ENCODE measurements at places on chromosomes 7 and 10.
A peak's percentile ranks its signal among the peaks of the same experiment; 100 is the strongest.

DNA sequence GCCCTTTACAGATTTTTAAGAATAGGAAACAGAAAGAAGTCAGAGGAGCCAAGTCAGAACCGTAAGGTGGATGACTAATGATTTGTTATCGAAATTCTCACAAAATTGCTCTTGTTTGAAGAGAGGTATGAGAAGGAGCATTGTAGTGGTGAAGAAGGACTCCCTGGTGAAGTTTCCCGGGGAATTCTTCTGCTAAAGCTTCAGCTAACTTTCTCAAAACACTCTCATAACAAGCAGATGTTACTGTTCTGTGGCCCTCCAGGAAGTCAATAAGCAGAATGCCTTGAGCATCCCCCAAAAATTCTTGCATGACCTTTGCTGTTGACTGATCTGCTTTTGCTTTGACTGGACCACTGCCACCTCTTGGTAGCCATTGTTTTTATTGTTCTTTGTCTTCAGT lies 152.9 kb downstream of the HGF start:
- no peak for DNase-seq

DNA sequence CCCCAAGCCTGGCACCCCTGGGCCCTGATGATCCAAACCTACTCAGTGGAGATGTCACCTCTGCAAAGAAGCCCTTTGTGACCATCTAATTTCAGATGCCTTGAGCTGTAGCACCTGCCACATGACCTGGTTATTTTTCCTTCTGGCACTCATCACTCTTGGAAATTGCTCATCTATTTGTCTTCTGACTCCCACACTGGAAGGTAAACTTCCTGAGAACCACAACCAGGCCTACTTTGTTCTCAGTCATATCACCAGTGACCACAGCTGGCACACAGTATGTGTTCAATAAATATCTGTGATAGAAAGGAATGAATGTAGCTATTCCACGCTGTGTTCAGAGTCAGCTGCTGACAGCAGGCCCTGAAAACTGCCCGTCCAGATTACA lies 97.1 kb downstream of the SH3PXD2A start:
- DNase-seq = no peak

DNA sequence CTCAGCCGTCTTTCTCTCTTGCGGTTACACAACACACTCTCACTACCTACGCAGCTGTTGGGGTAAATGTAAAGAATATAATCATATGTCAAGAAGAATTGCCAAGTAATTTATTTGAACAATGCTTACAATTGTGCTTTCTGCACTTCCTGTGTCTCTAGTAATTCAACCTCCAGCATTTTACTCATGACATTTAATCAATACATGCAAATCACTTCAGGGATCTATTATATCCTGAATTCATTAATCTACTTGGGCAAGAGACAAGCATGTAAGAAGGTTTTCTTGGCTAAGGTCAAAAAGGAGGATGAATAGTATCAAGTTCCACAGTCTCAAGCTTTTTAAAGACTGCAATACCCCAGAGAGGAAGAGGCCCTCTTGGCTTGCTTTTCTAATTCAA lies 562.9 kb upstream of the ADARB2 start:
- DNase-seq = no peak

- no peak for DNase-seq
Measured at GRCh38 chr7:14900051-14900450, 2.5 kb downstream of the DGKB start.

GRCh38 chr10:73039635-73040034 lies 57.0 kb downstream of the P4HA1 start:
- DNase-seq = no peak

- no peak for DNase-seq
Measured at GRCh38 chr10:33716501-33717267, 382.2 kb upstream of the NRP1 start.

DNA sequence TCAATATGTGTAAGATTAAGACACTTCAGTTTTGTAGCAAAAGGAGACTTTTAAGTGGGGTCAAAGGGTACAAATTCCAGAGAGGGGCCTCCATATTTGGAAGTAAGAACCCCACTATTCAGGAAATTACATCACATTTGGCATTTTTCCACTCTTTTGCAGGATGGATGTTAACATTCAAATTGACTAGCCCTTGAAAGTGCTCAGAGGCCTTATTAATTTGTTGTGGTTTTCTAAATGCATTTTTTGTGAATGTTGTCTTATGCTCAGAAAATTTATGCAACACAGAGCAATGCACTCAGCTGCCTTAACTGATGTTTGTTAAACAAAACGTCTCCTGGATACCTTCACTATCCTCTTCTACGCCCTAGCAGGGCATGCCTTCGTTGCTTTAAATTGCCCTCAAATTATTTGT lies 50.9 kb upstream of the PDLIM1 start:
- no peak for DNase-seq

DNA sequence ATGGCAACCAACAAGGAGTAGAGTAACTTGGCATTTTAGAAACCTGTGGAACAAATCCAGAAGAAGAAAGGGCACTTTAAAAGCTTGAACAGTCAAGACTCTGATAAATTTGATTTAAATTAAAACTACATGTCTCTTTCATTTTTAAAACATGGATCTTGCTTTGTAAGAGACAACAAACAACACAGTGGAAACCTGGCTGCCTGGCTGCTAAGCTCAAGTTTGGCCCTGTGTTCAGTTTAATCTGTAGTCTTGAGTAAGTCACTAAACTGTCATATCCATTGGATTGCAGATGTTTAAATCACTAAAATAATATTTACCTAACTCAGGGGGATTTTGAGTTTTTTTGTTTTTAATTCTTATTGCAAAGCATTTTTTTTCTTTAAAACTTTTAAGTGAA lies 374.9 kb upstream of the SEMA3D start:
- DNase-seq = no peak

GRCh38 chr10:35626971-35627507 lies 15.1 kb downstream of the FZD8 start:
- no peak for DNase-seq

DNA sequence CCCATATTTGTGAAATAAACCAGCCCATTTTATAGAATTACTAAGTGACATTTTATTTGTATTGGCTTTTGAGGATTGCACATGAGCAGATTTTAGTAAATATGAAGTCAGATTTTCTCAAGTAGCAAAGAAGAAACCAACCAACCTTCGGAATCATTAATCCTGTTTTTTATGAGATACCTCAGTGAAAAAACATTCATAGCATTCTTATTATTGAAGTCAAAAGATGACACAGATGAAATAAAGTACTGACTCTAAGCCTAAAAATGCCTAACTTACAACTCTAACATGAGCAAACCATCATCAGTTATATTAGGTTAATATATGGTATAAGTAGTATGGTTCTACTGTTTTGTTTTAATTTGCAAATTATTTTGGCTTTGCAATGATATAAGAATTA lies 59.9 kb upstream of the AGBL3 start:
- no peak for DNase-seq

GRCh38 chr10:86803156-86803555 lies 46.7 kb downstream of the BMPR1A start:
- no peak for DNase-seq

- DNase-seq = no peak
Measured at GRCh38 chr7:150975536-150976319, 2.4 kb downstream of the KCNH2 start.

- no peak for DNase-seq
Measured at GRCh38 chr10:122054048-122055025, 65.4 kb downstream of the TACC2 start.

- no peak for DNase-seq
Measured at GRCh38 chr7:138245682-138246081, 169.4 kb downstream of the AKR1D1 start.

- peak; percentile 27 for DNase-seq
Measured at GRCh38 chr7:152335900-152336571, 99.8 kb downstream of the KMT2C start.

GRCh38 chr10:71080381-71081228 lies 131.8 kb upstream of the UNC5B start:
- DNase-seq = no peak

DNA sequence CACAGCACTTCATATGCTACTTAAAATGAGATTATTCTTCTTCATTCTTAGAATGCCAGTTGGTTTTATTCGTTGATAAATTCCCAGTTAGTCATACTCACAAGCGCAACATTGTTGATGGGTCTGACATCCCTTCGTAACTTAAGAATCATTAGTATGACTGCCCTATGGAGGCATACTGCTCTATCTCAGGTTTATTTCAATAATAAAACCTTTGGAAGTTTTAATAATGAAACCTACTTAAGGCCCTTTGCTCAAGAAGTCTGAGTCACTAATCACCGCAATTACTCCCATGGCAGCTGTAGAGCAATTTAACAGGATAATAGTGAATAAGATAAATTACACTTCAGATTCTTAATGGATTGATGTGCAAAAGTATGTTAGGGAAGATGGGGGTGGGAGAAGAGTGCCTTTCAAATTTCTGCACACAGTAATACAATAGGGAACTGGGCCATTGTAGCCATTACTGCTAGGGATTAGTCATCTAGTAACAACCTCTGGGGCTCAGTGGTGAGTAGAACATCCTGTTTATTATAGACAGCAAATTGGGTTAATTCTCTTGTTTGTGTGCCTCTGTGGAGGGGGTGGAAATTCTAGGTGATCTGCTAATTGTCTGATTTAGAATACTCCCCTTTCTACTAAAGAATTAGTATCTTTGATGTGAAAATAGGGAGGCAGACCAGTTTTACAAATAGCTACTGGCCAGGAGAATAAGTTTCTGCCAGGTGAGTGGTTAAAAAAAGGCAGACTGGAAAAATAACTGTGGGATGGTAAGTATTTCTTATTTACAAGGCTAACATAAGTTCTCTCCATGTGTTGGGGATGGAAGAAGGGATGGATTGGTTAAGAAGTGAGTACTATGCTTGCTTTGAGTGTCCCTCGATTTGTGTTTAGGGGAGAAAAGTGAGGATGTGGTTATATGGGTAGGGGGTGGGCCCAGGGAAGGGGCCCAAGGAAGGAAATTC lies 74.5 kb upstream of the VKORC1L1 start:
- peak; percentile 30 for DNase-seq

GRCh38 chr7:70678621-70679251 lies 453.2 kb upstream of the GALNT17 start:
- DNase-seq = no peak

DNA sequence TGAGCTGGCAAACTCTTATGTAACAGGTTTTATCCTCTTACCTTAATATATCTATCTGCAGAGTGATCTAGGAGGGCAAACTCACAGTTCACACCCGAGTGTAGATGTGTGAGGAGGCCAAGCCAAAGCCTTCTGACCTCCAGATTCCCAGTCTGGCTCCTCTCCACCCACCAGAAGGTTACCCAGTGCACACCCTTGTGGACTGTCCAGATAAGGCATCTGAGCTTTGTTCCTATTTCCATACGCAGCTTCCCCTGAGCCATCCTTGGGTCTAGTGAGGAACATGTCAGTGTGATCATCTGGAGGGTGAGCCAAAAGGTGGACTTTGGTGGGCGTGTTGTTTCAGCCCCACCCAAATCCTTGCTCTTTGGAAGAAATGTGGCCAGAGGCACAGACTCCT lies 203.0 kb upstream of the MEOX2 start:
- no peak for DNase-seq

DNA sequence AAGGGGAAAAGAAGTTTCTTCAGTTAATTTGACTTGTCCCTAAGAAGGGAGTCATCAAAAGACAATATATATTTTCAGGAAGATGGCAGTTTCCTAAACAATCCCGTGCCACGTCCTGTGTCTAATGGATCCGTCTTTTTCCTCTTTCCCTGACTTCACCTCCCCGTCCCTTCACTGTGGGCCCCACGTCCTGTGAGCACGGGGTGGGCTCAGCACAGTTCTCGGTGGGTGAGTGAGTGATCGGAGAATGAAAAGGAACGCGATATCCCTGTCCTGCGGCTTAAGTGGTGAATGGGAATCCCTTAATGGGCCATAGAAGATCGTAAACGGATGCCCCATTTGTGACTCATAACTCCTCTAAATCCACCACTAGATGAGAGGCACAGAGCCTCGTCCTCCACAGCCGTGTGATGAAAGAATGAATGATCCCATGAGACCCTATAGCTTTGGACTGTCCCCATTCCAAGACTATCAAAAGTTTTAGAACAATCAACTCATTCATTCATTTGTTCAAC lies 63.5 kb upstream of the PITRM1 start:
- DNase-seq = no peak

GRCh38 chr10:50398823-50399222 lies 147.5 kb upstream of the ASAH2 start:
- DNase-seq = no peak

DNA sequence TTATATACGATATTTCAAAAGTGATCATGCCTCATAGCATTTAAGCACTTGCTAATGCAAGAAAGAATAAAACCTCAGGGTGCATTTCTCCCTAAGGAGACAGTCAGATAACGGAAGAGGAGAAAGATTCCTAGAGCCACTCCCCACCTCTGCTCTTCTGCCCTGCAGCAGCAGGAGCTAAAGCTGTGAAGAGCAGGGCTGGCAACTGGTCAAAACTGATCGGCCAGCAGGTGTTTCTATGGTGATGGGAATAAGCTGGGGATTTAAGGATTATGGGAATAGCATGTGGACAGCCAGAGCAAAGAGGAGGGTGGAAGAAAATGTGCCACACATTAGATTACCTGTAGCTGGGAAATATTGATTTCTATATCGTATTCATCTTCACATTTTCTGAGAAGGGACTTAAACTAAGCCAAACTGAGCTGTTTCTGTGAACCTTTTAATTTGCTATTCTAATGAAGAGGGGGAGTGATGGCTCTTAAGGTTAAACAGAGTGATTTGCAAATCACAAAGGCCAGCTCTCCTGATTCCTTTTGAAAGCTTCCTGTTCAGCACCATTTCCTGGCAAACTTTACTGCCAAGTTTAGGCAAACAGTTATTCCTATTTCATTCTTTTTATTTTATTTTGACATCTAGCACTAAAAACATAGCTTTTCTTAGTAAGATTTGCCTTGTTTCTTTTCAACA lies 268.9 kb upstream of the PFKP start:
- no peak for DNase-seq

GRCh38 chr10:85036661-85037060 lies 708.3 kb downstream of the CCSER2 start:
- DNase-seq = no peak

DNA sequence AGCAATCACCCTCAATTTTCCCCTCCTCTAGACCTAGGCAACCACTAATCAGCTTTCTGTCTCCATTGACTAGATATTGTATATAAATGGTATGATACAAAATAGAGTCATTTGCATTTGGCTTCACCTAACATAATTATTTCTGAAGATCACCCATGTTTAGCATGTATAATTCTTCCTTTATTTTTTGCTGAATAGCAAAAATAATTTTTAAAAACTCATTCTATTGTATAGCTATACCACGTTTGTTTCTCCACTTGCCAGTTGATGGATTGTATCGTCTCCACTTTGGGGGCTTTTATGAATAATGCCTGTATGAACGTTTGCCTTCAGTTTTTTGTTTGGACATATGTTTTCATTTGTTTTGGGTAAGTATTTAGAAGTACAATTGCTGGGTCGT lies 95.3 kb downstream of the ZNRF2 start:
- no peak for DNase-seq

DNA sequence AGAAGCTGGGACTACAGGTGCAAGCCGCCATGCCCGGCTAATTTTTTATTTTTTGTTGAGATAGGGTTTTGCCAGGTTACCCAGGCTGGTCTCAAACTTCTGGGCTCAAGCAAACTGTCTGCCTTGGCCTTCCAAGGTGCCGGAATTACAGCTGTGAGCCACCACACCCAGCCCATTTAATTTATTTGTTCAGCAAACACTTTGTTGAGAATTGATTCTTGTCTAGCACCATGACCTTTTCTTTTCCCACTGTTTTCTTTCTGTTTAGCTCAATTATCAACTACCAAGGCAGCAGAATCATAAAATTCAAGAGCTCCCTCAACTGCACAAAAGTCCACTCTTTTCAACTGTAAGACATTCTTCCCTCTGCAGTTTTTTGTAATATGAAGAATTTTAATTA lies 47.8 kb upstream of the PARD3 start:
- DNase-seq = no peak
